Activated CD4-positive, alpha-beta T cell treated with anti-CD3 and anti-CD28 coated beads, Interleukin-2, amount 10 ng/mL, durations not matched to agents 24 days and 14 days (primary cell): ENCODE measurements at places on chromosomes 12 and 14. TPM values are rescaled to one million over a fixed set of nuclear protein-coding genes. Genes with fewer than 3 reads are reported as not detected.

The SLC38A4 gene
- total RNA-seq, result not detected in 2 replicates

DNA sequence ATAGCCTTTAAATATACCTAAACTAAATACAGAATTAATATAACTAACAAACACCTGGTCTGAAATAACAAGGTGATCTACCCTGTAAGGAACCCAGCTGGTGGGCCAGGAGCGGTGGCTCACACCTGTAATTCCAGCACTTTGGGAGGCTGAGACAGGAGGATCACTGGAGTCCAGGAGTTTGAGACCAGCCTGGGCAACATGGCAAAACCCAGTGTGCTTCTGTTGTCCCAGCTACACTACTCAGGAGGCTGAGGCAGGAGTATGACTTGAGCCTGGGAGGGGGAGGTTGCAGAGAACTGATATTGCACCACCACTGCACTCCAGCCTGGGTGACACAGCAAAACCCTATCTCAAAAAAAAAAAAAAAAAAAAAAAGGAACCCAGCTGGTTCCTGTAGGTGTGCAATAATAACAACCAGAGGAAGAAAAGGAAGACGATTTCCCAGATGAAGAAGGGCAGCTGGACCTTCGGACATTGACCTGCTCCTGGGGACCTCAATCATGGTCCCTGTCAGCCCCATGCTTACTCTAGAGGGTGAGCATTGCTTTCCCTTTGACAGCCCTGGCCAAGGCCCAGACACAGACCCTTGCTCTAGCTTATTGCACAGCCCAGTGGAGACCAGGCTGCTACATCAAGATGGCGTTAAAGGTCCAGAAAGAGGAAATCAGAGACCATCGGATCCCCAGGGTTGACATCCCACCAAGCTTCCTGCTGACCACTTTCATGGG lies 5.4 kb downstream of the FOS start:
- peak; percentile 72 for DNase-seq

GRCh38 chr12:77608271-77608824 lies 222.3 kb upstream of the NAV3 start:
- no peak for DNase-seq

- DNase-seq, result no peak
Observed at GRCh38 chr12:53564278-53564677, 57.0 kb upstream of the NPFF start.

GRCh38 chr14:102342238-102342637 lies 20.5 kb downstream of the CINP start:
- DNase-seq, result no peak

DNA sequence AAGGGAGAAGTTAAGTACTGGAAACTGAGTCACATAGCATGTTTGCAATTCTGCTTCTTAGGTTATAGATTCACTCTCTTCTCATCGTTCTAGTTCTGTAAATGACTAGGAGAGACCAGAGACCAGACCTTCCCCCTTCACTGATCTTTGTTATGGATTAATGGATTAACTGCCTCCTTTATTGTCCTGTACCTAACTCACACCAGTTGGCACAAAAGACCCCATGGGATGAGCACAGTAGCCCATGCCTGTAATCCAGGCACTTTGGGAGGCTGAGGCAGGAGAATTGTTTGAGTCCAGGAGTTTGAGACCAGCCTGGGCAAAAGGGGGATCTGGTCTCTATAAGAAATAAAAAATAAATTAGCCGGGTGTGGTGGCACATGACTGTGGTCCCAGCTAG lies 20.8 kb downstream of the BCAT1 start:
- no peak for DNase-seq

The WBP11 gene
- total RNA-seq, result 136 and 138 TPM in 2 replicates

The TAS2R50 gene
- 0.56 and 1.0 TPM in 2 replicates for total RNA-seq

GRCh38 chr12:100555722-100556121 lies 17.8 kb upstream of the GAS2L3 start:
- no peak for DNase-seq

The PLCZ1 gene
- total RNA-seq, result not detected in 2 replicates

DNA sequence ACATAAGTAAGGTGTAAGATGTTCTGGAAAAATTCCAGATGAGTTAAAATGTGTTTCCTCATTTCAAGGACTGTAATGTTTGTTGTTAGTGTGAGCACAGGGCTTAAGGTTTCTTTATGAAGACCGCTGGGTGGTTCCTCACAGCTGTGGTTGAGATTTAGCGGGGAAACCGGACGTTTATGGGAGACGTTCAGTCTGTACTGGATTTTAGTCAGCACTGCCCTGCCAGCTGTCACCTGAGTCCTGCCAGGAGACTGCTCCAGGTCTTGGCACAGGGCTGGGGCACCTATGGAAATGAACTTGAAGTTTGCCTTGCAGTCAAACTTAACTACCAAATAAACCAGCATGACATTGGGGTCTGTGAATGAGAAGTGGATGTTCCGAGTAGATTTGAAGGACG lies 555.2 kb downstream of the DIO2 start:
- no peak for DNase-seq

The TOMM20L gene
- total RNA-seq, result not detected in 2 replicates

DNA sequence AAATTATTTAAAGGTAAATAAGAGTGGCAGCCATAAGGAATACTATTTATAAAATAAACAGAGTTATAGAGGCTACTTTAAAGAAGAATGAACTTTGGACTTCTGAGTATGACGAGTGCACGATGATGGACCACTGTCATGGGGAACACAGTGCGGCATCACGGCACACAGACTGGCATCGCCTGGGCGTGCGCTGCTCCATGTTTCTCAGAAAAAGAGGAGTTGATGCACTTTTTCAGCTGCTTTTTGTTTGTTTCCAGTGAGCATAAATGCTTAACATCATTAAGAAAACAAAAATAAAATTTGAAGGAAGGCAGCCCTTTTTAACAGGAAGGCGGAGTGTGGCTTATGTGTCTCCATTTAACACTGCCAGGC lies 23.3 kb upstream of the EAPP start:
- DNase-seq, result no peak
